Right cardiac atrium (tissue), 5 donors: ENCODE measurements at places on chromosomes 5 and 9. TPM values are rescaled to one million over a fixed set of nuclear protein-coding genes. Genes with fewer than 3 reads are reported as not detected.

The RLN1 gene
- total RNA-seq, result not detected

The PRLR gene
- total RNA-seq, result 1.7 TPM

The PCDHB10 gene
- total RNA-seq, result 1.1 TPM

The ANKRD18A gene
- total RNA-seq, result 6.5 TPM

The PLGRKT gene
- 34.2 TPM for total RNA-seq

The PITX1 gene
- total RNA-seq, result not detected

The GMCL2 gene
- total RNA-seq, result not detected

The PCDHA4 gene
- total RNA-seq, result 0.14 TPM

The TPPP gene
- total RNA-seq, result 30.1 TPM

The UIMC1 gene
- 30.4 TPM for total RNA-seq

The ATP10B gene
- not detected for total RNA-seq

The DNAJA1 gene
- 63.7 TPM for total RNA-seq

The FOXD4L3 gene
- not detected for total RNA-seq

The OLFML2A gene
- total RNA-seq, result 32.9 TPM

The KIAA1191 gene
- total RNA-seq, result 92.6 TPM

The SLC34A1 gene
- not detected for total RNA-seq

The RNF44 gene
- total RNA-seq, result 26.8 TPM

The PPIC gene
- total RNA-seq, result 42.2 TPM
